ENCODE measurements at places on chromosomes 5 and 9.

DNA sequence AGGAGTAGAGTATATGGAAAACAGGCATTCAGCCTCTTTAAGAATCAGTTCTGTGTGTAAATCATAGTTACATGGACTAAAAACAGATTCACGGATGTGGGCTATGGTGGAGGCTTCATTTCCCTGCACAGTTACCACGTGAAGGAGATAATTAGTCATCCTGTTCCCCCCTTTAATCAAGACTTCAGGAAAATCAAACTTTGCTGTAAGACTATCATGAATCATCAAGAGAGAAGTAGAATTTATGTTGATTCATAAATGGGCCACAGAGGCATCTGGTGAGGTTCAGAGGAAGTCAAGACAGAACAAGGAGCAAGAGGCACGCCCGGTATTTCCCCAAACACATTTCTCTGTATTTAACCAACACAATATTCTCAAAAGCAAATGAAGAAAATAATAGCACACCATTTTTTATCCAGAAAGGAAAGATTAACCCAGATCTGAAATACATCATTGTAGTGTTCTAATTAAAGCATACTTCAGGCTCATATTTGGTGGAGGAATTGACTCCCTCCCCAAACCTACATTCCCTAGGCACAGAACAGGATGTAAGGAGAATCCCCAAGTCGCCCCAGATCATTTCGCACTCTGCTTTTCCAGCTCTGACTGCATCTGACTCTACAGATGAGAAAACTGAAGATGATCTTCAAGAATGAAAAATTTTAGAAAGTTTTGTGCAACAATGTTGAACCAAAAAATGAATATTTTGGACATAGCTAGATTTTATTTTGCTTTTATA lies 175.8 kb upstream of the GAS1 start:
- DNase-seq = no peak

- DNase-seq = no peak
Measured at GRCh38 chr5:11955331-11955730, 51.1 kb upstream of the CTNND2 start.

DNA sequence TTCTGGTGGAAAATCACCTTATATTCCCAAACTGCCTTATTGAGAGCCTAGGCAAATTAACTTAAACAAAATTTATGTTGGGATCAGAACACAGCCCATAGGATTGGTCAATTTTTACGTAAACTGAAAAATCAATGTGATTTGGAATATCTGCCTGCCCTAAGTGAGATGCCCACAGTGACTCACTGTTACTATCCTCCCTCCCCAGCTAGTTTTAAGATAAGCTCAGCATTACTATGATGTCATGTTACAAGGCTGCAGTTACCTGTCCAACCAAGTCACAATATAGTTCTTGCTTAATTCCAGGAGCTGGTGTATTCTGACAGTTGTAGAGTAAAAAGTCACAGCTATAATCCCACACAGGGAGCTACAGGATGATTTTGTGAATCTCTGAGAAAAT lies 23.1 kb downstream of the SKP1 start:
- no peak for DNase-seq

DNA sequence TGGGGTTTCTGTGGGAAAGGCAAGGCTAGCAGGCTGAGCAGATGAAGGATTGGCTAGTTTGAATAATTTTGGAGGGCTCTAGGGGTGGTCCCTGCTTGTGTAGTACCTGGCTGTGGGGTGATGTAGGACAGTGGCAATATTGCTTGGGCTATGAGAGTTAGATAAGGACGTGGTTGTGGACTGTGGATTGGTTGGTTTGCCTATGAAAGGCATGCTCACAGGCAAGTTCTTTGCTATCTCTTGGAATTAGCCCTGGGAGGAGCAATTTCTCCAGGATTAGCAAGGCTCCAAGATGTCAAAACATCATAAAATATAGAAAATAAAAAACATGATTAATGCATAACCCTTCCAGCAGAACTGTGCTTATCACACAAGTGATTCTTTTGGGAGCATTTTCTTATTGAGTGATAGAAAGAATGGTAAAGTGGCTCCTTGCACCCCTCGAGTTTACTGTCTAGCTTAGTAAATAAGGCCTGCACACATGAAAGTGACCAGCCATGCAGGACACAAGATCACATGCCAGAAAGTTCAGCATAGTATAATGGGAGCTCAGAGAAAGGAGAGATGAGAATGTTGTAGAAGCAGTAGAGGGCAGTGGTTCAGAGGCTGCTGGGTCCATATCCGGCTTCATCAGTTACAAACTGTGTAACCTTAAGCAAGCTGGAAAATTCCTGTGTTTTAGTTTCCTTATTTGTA lies 13.8 kb downstream of the AOPEP start:
- DNase-seq = no peak

- no peak for DNase-seq
Measured at GRCh38 chr9:130138171-130138653, 34.0 kb upstream of the NCS1 start.

GRCh38 chr9:80305136-80305535 lies 733.4 kb downstream of the TLE4 start:
- DNase-seq = no peak

DNA sequence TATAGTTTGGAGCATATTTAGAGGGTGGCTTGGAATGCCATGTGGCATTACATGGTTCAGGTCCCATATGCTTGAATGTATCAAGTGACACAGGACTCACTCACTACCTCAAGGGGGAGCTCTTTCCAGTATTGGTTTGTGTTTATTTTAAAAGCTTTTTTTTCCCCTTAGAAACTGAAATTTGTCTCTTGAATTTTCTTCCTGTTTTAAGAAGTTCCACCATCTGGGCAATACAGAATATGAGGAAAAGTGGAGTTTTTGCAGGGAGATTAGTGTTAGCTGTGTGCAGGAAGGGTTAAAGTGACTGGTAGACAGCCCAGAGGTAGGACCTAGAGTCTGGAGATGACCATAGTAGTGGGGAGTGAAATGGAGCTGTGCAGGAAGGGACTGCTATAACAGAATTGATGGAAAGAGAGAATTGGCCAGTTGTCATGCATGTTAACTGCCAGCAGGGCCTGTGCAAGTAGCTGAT lies 36.6 kb downstream of the CTNNA1 start:
- DNase-seq = no peak

DNA sequence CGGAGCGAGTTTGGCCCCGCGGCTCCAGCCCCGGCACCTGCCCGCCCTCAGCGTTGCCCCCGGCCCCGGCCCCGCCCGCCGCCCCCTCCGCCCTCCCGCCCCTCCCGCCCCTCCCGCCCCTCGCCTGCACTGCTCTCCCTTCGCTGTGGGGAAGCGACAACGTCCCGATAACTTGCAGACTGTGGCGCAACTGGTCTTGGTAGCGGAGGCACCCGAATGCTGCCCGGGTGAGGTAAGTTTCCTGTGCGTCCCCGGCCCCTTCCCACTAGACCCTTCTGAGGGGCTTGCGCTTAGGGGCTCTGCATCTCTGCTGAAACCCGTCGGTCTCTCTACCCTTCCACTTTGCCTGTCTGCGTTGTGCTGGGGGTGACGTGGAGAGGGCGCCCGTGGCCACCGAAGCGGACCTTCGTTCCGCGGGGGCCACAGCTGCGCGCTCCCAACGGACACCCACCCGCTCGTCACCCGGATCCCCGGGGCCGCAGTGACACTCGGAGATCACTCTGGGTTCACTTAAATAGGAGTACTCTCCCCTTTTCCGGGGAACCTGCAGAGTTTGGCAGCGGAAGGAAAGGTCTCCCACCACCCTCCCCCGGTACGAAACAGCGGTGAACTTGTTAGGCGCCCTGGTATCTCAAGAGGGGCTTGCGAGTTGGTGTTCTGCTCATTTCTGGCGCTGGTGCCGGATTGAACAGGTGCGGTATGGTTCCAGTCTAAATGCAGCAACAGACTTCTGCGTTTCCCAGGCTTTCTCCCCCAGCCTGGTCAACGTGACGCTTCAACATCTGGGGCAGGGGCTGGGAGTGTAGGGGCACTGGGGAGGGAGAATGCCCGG lies 707 bp downstream of the PIP5K1B start:
- DNase-seq = no peak

DNA sequence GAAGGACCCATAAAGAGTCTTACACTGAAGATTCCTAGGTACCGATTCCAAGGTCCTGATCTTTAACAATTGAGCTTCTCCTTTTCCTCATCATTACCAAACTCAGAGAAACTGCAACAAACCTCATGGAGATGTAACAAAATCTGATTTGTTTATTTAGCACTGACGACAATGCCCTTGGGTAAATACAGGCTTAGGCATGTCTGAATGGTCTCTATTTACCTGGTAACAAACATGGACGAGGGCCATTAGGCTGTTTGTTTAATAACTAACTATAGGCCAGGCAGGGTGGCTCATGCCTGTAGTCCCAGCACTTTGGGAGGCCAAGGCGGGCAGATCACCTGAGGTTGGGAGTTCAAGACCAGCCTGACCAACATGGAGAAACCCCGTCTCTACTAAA lies 333.3 kb downstream of the AGTPBP1 start:
- peak; percentile 88 for DNase-seq

DNA sequence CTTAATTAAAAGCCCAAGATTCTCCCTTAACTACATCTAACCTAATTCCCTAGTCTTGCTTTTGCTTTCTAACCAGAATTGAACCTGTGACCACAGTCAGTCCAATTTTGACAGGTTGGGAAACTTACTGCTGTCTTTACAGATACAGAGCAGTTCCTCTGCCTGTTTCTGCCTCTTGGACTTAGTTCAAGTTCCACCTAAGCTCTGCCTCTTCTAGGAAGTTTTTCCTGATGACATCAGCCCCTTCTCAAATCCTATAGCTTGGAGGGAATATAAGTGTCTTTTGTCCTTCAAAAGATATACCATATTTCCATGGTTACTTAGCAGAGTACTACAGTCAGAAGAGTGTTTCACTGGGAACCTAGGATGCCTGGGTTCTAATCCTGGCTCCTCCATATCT lies 31.7 kb downstream of the BRINP1 start:
- no peak for DNase-seq

Measured in LNCaP clone FGC (cell line).